PC-9 (cell line): ENCODE measurements at places on chromosomes 2 and 18.

GRCh38 chr18:76255070-76255683 is 239.9 kb downstream of the ZNF516 start:
- no peak for DNase-seq

DNA sequence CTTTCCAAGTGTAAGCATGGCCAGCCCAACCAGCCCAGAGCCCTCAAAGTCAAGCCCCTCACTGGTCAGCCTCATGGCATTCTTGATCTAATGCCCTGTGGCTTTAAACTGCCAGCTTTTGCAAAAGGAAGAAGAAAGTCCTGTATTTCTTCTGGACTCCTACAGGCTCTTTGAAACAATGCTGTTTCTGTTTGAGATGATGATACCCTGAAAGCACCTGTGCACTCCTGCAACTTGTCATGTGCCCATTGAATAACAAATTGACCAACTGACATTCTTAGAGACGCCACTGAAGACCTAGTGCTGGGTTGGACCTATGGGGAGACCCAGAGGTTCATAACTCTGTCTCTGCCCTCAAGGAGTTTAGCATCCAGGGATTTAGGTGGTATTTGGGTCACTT is 82.0 kb upstream of the MSH2 start:
- no peak for DNase-seq

DNA sequence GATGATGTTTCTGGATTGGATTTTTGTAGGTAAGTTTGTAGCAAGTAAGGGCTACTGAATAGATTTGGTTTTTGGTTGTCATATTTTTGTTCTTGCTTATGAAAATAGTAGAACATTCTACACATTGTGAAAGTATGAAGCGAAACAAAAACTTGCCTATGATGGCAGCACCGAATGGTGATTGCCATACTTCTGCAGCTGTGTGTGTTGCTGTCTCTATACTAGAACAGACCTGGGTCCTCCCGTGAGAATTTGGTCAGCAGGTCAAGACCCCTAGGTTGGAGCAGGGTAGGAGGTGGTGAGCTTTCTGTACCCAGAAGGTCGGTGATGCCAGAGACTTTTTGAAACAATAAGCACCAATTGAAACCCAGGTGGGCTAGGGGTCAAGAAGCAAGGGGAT is 322.6 kb downstream of the PRKCE start:
- no peak for DNase-seq

GRCh38 chr18:2895391-2895790 is 48.6 kb downstream of the EMILIN2 start:
- DNase-seq, result no peak

GRCh38 chr2:238573065-238573778 is 146.5 kb downstream of the ASB1 start:
- DNase-seq, result peak; percentile 35

- no peak for DNase-seq
Observed at GRCh38 chr2:28231110-28231631, 161.5 kb upstream of the FOSL2 start.

- no peak for DNase-seq
Observed at GRCh38 chr2:156385242-156385641, 50.9 kb upstream of the GPD2 start.
